ENCODE measurements at places on chromosomes 2 and 18.

GRCh38 chr2:86037795-86038192 lies 67.9 kb downstream of the POLR1A start:
- DNase-seq, result no peak

DNA sequence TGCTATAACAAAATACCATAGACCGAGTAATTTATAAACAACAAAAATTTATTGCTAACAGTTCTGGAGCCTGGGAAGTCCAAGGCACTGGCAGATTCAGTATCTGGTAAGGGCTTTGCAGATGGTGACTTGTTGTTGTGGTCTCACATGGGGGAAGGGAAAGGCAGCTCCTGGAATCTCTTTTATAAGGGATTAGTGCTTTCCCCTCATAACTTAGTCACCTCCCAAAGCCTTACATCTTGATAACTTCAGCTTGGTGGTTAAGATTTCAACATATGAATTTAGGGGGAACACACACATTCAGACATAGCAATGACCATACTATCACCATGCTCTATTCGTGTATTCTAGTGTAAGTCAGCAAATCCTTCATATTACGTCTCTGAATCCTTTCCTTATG lies 447.6 kb upstream of the TCF4 start:
- DNase-seq, result no peak

DNA sequence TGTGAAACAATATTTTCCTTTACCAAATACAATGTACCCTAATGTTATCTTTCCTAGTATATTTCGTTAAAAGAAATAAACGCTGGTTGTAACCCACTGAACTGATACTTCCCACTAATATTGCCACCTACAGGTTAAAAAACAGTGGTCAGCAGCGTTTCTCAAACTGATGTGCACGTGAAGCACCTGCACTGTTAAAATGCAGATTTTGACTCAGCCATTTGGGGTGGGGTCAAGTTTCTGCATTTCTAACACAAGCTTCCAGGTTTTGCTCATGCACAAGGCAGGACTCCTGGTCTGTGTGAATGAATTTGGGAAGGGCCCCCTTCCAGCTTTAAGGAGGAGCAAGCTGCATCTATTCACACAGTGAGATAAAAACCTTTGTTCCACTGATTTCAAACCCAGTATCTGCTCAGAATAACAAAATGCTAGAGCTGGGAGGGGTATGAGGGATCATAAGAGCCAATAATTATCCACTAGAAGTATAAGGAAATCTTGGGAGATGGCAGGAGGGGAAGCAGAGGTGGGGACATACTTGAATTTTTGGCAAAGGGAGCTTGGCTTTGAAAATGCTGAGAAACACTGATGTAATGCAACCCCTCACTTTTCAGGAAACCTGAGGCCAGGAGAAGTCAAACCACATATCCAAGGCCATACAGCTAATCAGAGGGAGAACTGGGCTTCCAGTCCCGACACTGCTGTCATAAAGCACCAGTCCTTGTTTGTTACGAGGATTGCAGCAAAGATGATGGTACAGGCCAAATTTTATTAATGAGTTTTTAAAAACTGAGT lies 116.2 kb downstream of the RBMS1 start:
- DNase-seq, result no peak

DNA sequence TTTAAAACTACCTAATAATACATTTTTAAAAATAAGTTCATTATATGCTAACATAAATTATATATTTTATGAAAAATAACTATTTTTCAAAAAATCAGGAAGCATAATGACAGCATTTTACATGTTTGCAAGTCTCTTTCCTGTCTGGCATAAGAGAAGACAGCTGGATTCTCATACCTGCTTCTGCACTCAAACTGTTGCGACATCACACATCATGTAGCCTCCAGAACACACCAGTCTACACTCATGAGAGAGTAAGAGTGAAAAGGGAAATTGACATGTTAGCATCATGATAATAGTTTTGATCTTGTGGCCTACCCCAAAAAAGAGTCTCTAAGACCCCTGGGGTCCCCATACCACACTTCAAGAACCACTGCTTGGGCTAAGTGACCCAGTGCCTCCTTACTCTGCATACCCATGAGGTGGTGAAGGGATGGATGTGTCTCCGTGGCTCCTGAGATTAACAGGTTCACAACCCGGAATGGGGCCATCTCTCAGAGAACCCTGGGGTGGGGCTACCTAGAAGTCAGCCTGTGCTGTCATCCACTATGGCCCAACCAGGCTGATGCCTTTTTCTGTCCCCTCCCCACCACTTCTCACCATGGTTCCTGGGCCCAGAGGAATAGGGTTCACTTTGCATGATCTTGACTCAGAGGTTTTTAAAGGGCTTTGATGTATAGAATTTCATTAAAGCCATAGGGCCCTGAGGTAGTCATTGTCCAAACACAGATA lies 102.6 kb upstream of the DAPL1 start:
- DNase-seq, result no peak

GRCh38 chr2:42764901-42765300 lies 966 bp upstream of the OXER1 start:
- no peak for DNase-seq
